ENCODE measurements at places on chromosomes 6 and 20. TPM values are rescaled to one million over a fixed set of nuclear protein-coding genes. Genes with fewer than 3 reads are reported as not detected.

DNA sequence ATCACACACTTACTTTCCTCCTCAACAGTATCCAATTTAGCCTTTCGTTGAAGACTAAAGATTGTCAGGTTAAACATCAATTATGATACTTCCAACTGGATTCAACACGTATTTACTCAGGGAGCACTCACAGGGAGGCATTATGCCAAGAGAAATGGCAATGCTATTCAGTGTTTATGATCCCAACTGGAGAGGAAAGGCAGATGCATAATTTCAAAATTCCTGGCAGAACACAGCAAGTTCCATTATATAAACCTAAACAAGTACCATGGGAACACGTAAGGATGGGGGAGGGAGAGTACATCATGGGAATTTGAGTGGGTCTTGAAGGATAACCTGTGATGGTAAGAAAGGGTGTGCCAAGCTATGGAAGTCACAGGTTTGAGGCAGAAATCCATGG, 112.7 kb downstream of the ISM1 start:
- peak; percentile 96 for DNase-seq
- peaks cover 19% of the 10 kb centered on the region for H3K4me1 ChIP-seq
- no peak overlapping the region for H3K27ac ChIP-seq
- H3K4me3 ChIP-seq: no peak overlapping the region
- no peaks in the 10 kb centered on the region for H3K27me3 ChIP-seq

- no peak for DNase-seq
- H3K4me3 ChIP-seq: no peak overlapping the region
- H3K4me1 ChIP-seq: no peaks in the 10 kb centered on the region
- H3K27me3 ChIP-seq: no peaks in the 10 kb centered on the region
These were observed 328.6 kb upstream of the SYNCRIP start for GRCh38 chr6:85971238-85971637.

DNA sequence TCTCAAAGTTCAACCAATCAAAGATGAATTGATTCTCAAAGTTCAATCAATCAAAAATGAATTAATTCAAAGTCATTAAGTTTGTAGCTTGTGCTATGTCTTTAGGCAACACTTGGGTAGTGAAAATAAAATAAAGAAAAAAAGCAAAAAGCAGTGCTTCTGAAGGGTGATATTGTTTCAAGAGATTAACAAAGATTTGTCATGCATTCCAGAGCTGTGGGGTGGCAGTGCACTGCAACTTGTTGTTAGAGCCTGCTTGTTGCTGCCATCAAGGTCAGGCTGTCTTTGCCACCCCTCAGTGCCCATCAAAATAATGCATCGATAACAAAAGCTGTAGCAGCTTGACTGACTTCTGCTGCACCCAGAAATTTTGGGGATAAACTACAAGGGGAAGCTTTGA, 128.6 kb downstream of the RNF144B start:
- no peak overlapping the region for H3K4me3 ChIP-seq
- no peak overlapping the region for H3K27ac ChIP-seq
- no peaks in the 10 kb centered on the region for H3K36me3 ChIP-seq
- no peak for DNase-seq
- no peaks in the 10 kb centered on the region for H3K27me3 ChIP-seq

DNA sequence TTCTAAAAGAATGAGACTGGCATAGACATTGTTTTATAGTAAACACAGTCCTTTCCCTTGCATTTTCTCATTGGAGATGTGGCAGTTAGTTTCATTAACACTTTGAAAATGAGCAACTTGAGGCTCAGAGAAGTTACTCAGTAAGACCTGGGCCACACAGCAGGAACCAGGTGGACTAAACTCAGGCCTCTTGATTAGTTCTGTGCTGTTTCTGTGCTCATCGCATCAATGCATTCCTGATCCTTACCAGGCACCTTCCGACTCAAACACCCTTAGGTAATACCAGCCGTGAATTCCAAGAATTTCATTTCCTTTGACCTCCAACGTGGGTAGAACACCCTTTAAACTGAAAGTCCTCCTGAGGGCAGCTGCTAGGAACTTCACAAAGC, 362.8 kb downstream of the ESR1 start:
- no peak overlapping the region for H3K4me3 ChIP-seq
- H3K27me3 ChIP-seq: no peaks in the 10 kb centered on the region
- no peak for DNase-seq
- peaks cover 2% of the 10 kb centered on the region for H3K4me1 ChIP-seq
- peaks cover 26% of the 10 kb centered on the region for H3K36me3 ChIP-seq
- H3K27ac ChIP-seq: no peak overlapping the region

DNA sequence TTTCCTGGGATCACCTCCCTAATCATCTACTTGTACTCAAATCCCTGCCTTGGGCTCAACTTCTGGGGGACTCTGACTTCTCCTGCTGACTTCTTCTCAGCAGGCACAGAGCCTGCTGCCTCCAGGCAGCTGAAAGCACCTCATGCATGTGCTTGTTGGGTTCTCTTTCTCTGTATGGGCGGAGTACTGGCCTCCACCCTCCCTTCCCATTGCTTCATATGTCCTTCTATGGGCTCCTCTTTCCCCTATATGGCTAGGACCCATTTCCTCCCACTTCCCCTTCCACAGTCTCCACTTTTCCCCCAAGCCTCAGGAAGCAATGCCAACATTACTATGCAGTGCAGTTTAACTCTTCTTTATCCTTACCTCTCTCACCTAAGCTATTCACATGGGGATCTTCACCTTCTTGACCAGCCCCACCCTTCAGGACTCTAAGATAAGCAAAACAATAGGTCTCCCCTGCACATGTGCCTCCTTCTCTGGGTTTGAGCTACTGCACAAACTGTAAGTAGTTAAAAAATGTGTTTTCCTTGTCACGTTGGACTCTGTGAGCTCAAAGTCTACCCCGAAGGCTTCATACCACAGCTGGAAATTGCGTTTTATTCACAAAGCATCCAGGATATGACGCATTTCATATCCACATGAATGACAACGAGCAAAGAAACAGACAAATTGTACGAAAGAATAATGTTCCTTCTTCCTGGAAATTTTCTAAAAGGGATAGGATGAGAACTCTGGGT, 93.7 kb downstream of the CDS2 start:
- H3K27me3 ChIP-seq: no peaks in the 10 kb centered on the region
- no peak for DNase-seq
- H3K27ac ChIP-seq: no peak overlapping the region

GRCh38 chr6:38146021-38146733, 326.6 kb downstream of the ZFAND3 start:
- DNase-seq: no peak
- no peaks in the 10 kb centered on the region for H3K36me3 ChIP-seq
- H3K27me3 ChIP-seq: no peaks in the 10 kb centered on the region
- no peak overlapping the region for H3K27ac ChIP-seq
- H3K4me1 ChIP-seq: peaks cover 4% of the 10 kb centered on the region

DNA sequence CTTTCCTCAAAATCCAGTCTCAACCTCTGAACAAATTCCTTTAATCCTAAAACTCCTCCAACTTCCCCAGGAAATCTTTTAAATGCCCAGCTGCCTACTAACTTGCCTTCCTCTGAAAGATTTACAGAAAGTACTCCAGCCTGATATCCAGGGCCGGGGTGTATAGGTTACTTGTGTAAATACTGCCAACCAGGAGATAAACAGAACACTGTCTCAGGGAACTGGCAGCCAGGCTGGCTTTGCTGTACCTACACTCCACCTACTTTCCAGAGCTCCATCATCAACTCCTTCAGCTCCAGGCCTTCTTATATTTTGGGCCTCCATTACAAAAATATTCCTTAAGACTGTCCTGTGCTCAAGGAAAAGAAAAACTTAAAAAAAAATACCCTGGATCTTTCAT, 85.9 kb downstream of the CEP162 start:
- no peaks in the 10 kb centered on the region for H3K4me1 ChIP-seq
- H3K36me3 ChIP-seq: peaks cover 5% of the 10 kb centered on the region
- H3K27me3 ChIP-seq: no peaks in the 10 kb centered on the region
- no peak overlapping the region for H3K4me3 ChIP-seq

GRCh38 chr6:39835821-39836295, 43.7 kb downstream of the DAAM2 start:
- H3K4me3 ChIP-seq: no peak overlapping the region

The PTP4A1 gene
- polyA plus RNA-seq: 30.4 TPM

DNA sequence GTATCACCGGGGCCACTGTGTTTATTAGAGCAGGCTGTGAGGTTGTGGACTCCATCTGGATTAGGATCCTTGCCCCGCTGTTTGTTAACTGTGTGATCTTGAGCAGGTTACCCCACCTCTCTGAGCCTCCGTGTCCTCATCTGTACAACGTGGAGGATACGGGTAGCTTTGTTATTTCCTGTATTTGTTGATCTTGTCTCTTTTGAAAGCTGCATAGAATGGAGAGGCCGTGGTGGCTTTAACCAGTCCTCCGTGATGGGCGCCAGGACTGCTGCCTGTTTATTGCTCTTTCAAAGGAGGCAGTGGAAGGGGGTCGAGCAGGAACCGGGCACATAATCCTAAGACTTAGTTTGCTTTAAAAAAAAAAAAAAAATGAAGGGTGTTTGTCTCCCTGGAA, 22.9 kb downstream of the BCAS4 start:
- no peak for DNase-seq
- H3K27ac ChIP-seq: no peak overlapping the region
- H3K36me3 ChIP-seq: no peaks in the 10 kb centered on the region
- no peaks in the 10 kb centered on the region for H3K4me1 ChIP-seq
- H3K4me3 ChIP-seq: no peak overlapping the region

- no peak overlapping the region for H3K27ac ChIP-seq
- no peak for DNase-seq
- no peak overlapping the region for H3K4me3 ChIP-seq
- H3K27me3 ChIP-seq: no peaks in the 10 kb centered on the region
- H3K4me1 ChIP-seq: no peaks in the 10 kb centered on the region
These were observed 393.8 kb upstream of the IMPG1 start for GRCh38 chr6:76466286-76466685.

DNA sequence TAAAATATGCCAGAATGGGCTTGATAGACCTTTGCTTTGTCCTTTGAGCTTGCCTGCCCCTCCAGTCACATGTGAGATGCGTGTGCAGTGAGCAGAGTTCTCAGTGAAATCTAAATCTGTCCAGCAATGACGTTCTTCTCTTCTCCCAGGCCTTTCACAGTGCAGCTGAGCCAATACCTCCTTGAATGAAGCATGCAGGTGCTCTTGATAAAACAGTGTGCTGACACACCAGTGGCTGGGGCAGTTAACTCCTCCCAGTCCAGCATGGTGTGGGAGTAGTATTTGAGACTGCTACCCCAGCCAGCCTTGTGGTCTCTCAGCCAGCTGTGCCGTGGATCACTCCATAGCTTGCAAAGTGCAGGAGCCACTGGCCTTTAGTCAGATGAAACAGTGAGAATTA, 240.5 kb downstream of the FARS2 start:
- no peak overlapping the region for H3K4me3 ChIP-seq
- H3K27ac ChIP-seq: peak overlapping the region; percentile 79
- peak; percentile 42 for DNase-seq
- H3K27me3 ChIP-seq: no peaks in the 10 kb centered on the region
- no peaks in the 10 kb centered on the region for H3K36me3 ChIP-seq

GRCh38 chr6:128493877-128494276, 26.5 kb downstream of the PTPRK start:
- no peak overlapping the region for H3K27ac ChIP-seq
- H3K36me3 ChIP-seq: no peaks in the 10 kb centered on the region
- DNase-seq: no peak
- no peaks in the 10 kb centered on the region for H3K27me3 ChIP-seq
- H3K4me3 ChIP-seq: no peak overlapping the region

DNA sequence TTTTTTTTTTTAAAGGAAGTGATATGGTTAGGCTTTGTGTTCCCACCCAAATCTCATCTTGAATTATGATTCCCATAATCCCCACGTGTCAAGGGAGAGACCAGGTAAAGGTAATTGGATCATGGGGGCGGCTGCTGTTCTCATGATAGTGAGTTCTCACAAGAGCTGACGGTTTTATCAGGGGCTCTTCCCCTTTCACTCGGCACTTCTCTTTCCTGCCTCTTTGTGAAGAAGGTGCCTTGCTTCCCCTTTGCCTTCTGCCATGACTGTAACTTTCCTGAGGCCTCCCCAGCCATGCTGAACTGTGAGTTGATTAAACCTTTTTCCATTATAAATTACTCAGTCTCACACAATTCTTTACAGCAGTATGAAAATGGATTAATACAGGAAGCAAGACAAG, 64.3 kb downstream of the ZFP64 start:
- no peaks in the 10 kb centered on the region for H3K4me1 ChIP-seq
- no peaks in the 10 kb centered on the region for H3K36me3 ChIP-seq
- DNase-seq: no peak
- H3K27me3 ChIP-seq: no peaks in the 10 kb centered on the region
- no peak overlapping the region for H3K4me3 ChIP-seq
- H3K27ac ChIP-seq: no peak overlapping the region

The POM121L2 gene
- not detected for polyA plus RNA-seq

GRCh38 chr6:6243846-6244245, 76.6 kb downstream of the F13A1 start:
- no peak overlapping the region for H3K4me3 ChIP-seq
- H3K4me1 ChIP-seq: no peaks in the 10 kb centered on the region
- no peaks in the 10 kb centered on the region for H3K27me3 ChIP-seq
- H3K27ac ChIP-seq: no peak overlapping the region

DNA sequence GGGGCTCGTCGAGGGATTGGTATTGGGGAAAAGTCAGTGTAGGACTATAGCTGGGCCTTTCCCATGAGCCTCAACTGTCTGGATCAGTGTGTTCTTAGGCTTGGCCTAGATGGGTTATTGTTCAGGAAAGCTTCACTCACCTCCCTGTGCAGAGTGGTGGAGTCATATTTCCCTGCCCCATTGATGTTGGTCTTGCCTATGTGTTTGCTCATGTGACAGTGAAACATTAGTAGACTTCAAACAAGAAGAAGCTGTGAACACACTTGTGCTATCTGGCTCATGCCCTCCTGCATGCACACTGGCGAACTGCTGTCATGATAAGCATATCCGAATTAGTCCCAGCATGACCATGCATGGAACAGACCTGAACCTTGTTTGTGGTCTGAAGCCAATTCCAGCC, 171.1 kb downstream of the DHX35 start:
- DNase-seq: no peak
- H3K36me3 ChIP-seq: no peaks in the 10 kb centered on the region
- no peak overlapping the region for H3K4me3 ChIP-seq
- H3K27ac ChIP-seq: no peak overlapping the region
- peaks cover 4% of the 10 kb centered on the region for H3K27me3 ChIP-seq

DNA sequence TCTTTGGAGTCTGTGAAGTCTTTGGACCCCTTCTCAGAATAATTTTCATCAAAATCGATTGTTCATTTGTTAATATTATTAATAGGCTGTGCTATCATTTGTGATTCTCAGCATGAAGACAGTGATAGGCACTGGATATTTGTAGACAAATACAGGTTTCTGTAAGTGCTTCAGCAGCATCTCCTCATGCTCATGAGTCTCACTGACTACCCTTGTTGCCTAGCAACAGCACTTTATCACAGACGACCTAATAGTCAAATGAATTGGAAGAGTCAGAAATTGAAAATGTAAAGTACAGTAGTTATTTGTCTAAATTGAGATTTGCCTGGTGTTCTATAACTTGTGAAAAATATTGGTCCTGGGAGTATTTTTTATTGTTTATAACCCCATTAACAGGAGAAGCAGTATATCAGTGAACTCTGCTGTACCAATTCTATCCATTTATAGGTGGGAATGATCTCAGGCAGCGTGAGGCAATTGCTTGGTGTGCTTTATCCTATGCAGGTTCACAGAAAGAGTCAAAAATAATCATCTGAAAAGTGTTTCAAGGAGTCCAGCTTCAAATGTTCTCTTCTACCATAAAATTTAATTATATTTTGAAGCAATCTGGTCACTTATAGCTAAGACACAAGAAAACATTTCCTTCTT, 684.6 kb downstream of the RFPL4B start:
- H3K4me1 ChIP-seq: no peaks in the 10 kb centered on the region
- H3K4me3 ChIP-seq: no peak overlapping the region
- no peak for DNase-seq
- H3K27ac ChIP-seq: no peak overlapping the region
- H3K36me3 ChIP-seq: no peaks in the 10 kb centered on the region
- no peaks in the 10 kb centered on the region for H3K27me3 ChIP-seq

The SLC24A3 gene
- 1.9 TPM for polyA plus RNA-seq

Data from lung (tissue), 17 donors.